GM20000 (cell line): ENCODE measurements at places on chromosomes 7 and 10.

GRCh38 chr10:104139221-104139620 is 17.2 kb downstream of the SFR1 start:
- DNase-seq, result no peak

- DNase-seq, result peak; percentile 75
Measured at GRCh38 chr7:159030490-159031134, 114.1 kb downstream of the VIPR2 start.

DNA sequence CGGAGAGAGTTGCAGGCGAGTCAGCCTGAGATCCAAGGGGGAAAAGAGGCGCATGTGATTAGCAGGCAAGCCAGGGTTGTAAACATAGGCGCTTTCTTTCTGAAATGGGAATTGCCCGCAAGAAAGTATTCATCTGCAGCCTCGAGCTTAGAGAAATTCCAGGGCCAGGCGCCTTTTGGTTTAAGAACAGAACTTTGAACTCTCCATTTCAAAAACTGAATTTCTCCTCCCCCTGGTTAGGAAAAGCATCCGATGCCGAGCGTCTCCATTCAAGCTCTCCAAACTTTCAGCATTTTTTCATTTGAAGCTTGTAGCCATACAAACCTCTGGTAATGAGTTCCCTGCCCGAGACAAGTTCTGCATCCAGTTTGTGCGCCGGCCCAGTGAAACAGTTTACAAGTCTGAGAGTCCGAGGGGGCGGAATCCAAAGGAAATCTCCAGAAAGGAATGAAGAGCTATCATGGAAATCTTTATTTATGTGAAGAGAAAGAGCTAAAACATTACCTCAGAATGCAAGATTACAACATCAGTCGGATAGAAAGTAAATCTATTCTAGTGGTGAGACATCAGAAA is 69.9 kb downstream of the FAM204A start:
- DNase-seq, result no peak

DNA sequence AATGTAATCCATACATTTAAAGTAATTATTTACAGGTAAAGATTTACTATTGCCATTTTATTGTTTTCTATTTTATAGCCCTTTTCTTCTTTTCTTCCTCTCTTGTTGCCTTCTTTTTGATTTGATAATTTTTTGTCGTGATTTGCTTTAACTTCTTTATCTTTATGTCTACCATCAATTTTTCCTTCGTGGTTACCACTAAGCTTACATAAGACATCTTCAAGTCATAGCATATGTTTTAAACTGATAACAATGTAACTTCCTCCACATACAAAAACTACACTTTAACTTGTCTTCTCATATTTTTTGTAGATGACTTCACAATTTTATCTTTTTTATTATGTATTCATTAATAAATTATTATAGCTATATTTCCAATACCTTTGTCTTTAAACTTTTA is 316.6 kb downstream of the PLXDC2 start:
- DNase-seq, result no peak

DNA sequence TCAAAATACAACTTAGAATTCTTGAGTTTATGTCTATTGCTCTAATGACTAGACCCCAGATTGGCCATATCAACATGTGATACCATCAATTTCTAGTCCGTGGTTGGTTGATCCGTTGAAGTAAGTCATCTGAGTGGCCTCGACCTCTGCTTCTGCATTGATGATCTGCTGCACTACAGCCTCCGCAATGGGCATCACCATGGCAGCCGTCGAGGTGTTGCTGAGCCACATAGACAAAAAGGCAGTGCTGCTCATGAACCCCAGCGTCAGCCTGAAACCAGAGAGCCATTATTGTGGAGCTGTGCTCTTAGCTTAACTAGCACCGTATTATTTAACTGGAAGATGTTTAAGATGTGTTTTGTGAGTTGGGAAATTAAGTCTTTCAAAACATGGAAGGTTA is 30.7 kb downstream of the SLC13A1 start:
- DNase-seq, result no peak

GRCh38 chr7:134016223-134016941 is 110.8 kb upstream of the LRGUK start:
- peak; percentile 9 for DNase-seq

DNA sequence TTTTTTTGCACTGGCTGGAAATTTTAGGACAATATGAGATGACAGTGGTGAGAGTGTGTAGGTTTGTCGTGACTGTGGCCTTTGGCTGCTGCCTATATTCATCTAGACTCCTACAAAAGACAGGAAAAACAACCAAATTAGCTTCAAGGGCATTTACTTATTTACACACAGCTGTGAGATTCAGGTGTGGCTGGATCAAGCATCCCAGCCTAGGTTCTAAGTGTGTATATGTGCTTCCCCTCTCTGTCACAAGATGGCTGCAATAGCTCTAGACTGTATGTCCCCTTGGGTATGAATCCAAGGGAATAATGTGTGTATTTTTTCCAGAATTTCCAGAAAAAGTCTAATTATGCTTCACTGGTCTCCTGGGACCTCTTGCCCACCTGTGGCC is 25.5 kb upstream of the INPP5A start:
- no peak for DNase-seq

- no peak for DNase-seq
Measured at GRCh38 chr10:48468130-48468790, 136.6 kb downstream of the ARHGAP22 start.

DNA sequence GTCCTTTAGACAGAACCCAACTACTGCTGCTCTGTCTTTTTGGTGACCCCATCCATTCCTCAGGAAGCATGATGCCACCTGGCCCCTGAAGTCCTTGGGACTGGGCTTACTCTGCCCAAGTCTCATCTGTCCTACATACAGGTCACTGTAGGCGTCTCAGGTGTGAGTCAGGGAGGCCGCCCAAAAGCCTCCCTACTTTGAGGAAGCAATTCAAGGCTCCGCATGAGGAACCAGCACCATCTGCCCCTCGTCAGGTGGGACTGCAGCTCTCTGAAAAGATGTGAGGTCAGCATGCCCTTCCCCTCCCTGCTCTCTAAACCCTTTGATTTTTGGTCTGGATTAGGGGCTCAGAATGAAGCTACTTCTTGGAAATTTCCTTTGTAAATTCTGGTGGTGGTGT is 354.8 kb downstream of the CXCL12 start:
- peak; percentile 34 for DNase-seq

- DNase-seq, result no peak
Measured at GRCh38 chr10:124601431-124602120, 140.0 kb downstream of the LHPP start.

GRCh38 chr7:7934945-7935344 is 33.7 kb upstream of the GLCCI1 start:
- no peak for DNase-seq

DNA sequence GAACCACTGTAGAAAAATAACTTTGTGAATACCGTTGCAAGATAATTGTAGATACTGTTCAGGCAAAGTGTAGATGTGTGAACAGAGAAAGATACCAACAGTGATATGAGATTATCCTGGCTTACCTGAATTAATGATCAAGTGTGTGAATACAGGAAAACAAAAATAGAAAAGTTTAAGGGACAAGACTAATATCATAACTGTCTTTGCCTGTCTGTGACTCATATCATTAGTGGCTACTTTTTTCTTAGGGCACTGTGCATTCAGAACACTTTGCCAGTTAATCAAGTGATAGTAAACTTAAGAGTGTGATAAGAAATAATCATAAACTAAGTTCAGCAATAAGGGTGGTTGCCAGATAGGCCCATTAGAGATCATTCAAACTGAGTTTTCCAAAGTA is 323.0 kb upstream of the LRGUK start:
- no peak for DNase-seq

DNA sequence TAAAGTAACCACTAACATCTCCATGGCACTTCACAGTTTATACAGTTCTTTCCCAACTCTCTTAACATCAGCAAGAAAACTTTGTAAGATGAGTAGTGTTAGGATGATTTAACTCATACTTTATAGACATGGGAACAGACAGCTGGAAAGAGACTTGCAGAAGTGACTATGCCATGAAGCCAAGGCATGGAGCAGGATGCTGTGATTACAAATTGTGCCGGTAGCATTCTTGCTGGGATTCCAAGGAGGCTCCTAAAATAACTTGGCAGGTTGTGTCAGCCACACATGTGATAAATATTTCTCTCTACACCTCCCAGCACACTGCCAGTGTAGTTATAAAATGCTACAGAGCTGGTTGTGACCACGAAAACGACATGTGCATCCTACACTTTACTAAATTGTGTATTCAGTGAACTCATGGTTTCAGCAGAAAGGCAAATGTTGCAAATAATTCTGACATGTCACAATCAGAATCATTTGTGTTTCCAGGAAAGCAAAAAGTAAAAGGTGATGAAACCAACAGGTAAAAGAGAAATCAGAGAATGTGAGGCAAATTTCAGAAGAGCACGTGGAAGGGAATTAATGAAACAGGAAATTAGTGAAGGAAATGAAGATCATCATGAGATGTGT is 5.6 kb upstream of the CYP3A4 start:
- no peak for DNase-seq

- DNase-seq, result peak; percentile 52
Measured at GRCh38 chr7:22452142-22452959, 47.6 kb downstream of the STEAP1B start.

DNA sequence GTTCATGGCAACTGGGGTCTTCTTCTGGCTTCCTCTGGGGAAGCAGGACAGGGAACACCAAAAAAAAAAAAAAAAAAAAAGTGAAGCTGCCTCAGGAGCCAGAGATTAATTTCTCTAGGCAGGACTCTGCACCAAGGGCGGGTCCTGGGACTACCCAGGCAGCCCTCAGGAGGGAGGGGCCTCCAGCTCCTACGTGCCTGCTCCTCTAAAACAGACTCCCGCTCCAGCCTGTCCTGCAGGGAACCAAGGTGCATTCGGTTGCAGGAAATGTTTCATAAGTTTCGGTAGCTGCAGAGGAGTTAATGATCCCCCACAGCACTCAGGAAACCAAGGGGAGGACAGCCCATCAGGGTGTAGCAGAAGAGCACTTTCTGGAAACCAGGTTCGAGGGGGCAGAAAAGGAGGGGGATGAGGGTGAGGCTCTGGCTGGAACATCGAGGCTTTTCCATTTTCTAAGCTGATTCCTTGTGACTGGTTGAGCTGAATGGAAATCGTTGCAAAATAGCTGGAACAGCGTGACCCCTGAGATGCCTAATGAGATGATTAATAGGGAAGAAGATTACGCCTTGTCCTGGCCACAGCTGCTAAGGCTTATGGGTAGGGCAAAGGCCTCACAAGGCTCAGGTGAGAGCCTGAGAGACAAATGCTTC is 84.2 kb downstream of the STRA8 start:
- no peak for DNase-seq

DNA sequence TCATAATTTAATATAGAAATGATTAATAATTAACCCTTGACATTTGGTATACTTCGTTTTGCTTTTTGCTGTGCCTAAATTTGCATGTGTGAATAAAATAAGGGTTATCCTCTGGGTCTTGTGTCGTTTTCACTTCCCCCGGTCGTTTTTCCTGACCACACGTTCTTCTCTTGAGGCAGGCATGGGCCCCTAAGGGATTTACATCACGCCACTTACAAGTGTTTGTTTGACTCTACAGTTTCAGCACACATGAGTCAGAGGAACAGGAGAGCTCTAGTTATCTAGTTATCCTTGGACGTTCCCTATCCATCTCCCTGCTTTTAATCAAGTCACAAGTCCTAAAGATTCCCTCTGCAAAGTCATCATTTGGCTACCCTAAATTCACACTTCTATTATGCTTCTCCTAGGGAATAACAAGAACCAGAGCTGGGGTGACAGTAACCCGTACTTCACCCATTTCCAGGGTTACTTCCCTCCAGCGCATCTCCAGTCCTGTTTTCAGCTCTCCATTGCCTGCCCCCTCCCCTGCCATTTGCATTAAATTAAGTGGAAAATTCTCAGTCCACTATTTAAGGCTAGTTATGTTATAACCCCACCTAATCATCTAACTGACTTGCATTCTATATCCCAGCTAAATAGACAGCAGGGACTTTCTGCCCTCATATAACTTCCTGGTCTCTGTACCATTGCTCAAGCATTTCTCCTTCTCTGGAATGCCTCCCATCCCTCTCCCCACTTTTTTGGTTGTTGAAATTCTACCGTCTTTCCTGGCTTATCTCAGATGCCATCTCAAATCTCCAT is 206.9 kb downstream of the PTEN start:
- peak; percentile 49 for DNase-seq

- peak; percentile 64 for DNase-seq
Measured at GRCh38 chr10:80421707-80422536, 13.6 kb downstream of the PRXL2A start.

DNA sequence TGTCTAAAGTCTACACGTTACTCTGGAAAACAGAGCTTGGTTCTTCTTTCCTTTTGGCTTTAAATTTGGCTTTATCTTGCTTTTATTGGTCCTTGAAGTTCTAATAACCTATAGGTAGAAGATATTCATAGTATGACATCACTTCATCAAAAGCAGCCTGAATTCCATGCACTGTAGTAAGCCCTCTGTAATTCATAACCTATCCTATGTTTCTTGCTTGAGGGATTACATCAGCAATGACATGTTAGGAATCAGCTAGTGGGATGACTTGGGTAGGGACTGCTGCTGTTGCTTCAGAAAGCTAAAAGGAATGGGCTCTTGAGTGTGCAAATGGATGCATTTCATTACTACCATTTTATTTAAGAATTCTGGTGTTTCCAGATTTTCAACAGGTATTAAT is 184.9 kb downstream of the PTEN start:
- DNase-seq, result no peak

- DNase-seq, result no peak
Measured at GRCh38 chr10:77317221-77317620, 320.4 kb downstream of the KCNMA1 start.

DNA sequence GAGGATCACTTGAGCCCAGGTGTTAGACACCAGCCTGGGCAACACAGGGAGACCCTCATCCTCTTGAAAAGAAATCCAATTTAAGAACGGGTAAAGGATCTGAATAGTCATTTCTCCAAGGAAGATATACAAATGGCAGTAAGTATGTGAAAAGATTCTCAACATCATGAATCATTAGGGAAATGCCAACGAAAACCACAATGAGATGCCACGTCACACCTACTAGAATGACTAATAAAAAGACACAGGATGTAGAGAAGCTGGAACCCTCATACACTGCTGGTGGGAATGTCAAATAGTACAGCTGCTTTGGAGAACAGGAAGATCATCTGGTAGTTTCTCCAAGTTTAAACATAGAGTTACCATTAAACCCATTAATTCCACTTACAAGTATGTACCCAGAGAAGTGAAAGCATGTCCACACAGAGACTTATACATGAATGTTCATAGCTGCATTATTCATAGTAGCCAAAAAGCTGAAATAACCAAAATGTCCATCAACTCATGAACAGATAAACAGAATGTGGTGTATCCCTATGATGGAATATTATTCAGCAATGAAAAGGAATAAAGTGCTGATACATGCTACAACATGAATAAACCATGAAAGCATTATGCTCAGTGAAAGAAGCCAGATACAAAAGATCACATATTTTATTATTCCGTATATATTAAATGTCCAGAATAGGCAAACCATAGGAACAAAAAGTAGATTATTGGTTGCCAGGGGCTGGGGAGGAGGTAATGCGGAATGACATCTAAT is 13.1 kb upstream of the ZMIZ2 start:
- DNase-seq, result no peak

- no peak for DNase-seq
Measured at GRCh38 chr10:19654576-19654975, 161.7 kb upstream of the PLXDC2 start.

DNA sequence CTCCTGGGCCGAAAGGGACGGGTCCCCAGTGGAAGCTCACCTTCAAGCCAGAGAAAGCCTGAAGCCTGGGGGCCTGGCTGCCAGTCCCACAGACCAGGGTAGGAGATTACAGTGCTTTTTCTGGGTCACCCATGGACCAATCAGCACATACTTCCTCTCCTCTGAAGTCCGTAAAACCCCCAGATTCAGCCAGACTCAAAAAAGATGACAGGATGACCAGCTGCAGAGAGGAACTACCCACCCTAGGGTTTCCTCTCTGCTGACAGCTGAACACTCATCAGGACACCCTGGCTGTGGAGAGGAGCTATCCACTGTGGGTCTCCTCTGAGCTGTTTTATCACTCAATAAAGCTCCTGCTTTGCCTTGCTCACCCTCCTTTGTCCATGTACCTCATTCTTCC is 78.0 kb downstream of the SAMD9 start:
- no peak for DNase-seq
